ENCODE measurements at places on chromosomes 2 and 18.

GRCh38 chr2:3025261-3025660 lies 352.4 kb downstream of the EIPR1 start:
- DNase-seq = no peak

DNA sequence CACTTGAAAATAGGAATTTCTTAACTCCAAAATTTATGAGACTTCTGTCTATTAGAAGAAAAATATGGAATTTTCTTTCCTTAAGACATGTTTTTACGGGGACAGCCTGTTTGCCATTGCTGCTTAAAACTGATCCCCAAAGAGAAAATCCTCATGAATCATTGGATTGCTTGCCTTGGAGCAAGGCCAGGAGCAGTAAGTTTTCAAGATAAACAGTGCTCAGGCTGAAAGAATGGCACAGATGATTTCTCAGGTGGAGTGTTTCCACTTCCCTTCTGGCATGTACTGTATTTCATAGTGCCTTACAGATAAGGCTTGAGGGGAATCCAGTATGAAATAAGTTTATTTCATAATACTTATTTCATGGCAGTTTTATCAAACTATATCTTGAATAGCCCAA lies 74.3 kb upstream of the MMADHC start:
- no peak for DNase-seq

GRCh38 chr2:158569284-158569683 lies 112.5 kb downstream of the PKP4 start:
- no peak for DNase-seq

DNA sequence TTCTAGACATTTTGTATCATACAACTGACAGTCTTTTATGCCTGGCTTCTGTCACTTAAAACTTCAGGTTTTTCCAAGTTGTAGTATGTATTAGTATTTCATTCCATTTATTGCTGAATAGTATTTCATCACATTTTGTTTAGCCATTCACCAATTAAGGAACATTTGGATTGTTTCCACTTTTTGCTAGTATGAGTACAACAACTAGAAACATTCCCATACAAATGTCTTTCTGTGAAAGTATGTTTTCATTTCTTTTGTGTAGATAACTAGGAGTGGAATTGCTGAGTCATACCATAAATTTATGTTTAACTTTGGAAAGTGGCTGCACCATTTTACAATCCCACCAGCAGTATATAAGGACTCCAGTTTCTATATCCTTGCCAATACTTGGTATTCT lies 135.9 kb downstream of the ATAD2B start:
- no peak for DNase-seq

DNA sequence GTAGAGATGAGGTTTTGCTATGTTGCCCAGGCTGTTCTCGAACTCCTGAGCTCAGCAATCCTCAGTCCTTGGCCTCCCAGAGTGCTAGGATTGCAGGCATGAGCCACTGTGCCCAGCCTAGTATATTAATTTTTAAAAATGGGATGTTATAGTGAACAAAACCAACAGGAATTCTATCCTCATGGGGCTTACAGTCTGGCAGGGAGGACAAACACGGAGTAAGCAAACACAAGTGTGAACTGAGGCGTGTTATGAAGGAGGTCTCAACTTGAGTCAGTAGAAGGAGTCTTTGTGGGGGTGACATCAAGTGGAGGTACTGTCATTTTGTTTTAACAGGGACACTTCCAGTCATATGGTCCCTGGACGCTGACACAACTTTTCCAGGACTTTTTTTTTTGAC lies 33.1 kb downstream of the EMILIN2 start:
- DNase-seq = no peak

DNA sequence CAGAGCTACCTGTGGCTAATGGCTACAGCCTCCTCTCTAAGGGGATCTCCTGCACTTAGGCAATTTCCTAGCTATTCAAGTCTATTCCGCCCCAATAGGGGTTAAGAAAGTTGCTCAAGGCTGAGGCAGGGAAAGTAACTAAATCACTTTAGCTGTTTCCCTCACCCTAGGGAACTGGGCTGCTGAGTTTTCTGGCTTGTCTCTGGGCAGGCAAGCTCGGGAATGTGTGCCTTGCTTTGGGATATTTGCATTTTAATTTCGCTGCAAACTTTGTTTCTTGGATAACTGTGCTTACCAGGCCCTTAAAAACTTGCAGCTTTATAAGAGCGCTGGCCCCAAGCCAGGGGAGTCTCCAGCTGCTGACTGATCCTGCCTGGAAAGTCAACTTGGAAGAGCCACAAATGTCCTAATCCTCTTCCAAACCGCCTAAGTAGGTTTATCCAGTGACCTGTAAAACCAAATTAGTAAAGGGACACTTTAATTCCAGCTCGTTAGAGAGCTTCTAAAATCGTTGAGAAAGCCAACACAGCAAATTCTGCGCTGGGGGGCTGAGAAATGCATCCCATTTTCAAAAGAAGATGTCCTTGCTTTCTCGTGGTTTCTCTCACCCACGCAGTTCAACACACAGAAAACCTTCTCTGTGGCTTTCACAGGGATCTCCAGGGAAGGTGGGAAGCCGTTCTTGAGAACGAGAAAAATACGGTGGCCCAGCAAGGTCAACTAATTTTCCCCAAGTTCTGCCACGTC lies 59.5 kb upstream of the SP3 start:
- DNase-seq = no peak

GRCh38 chr2:150109028-150109427 lies 378.4 kb downstream of the RND3 start:
- DNase-seq = no peak

- no peak for DNase-seq
These were observed 185.5 kb upstream of the DOK6 start for GRCh38 chr18:69215161-69215560.

DNA sequence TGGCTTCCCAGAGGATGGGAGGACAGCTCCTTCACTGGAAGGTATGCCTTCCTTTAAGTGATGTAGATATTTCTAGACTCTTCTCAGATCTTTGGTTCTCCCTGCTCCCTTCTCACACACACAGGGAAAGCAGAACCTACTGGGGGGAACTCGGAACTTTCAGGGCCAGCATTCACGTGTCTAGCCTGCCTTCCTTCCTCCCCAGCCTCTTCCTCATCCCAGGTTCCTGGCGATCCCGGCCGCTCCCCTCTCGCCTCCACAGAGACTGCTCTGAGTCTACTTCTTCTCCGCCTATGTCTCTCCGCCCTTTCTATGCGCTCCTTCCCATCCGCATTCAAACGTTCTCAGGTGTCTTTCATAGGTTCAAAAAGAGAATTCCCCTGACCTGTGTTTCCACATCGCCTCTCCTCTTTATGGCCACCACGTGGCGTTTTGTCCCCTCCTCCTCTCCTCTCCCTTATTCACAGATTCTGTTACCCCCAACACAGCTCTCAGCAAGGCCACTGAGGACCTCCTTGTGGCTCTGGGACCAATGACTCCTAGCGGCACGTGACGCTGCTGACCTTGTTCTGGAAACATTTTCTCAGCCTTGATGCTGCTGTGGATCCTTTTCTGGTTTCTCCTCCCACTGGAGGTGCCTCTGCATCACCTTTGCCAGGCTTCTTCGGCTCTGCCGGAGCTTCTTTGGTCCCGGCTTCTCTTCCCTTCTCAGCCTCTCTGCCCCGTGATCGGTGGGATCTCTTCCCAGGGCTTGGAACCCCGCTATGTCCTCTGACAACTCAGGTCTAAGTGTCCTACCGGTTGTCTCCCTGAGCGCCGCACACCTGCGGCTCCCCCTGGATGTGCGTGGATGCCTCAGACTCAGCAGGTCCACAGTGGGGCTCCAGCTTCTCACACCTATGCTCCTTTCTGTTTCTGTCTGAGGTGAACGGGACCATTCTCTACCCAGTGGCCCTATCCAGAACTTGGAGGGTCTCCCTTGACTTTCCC lies 77.5 kb downstream of the VAPA start:
- no peak for DNase-seq

- DNase-seq = no peak
These were observed 368.9 kb upstream of the TNP1 start for GRCh38 chr2:217228732-217229131.
